GM10248 (cell line): ENCODE measurements at places on chromosomes 11 and 22.

- no peak for DNase-seq
Measured at GRCh38 chr11:83471831-83472727, 185.9 kb upstream of the CCDC90B start.

- DNase-seq: no peak
Measured at GRCh38 chr11:45577752-45578151, 87.7 kb downstream of the CHST1 start.

GRCh38 chr22:30602049-30602448, 4.9 kb upstream of the TCN2 start:
- no peak for DNase-seq

DNA sequence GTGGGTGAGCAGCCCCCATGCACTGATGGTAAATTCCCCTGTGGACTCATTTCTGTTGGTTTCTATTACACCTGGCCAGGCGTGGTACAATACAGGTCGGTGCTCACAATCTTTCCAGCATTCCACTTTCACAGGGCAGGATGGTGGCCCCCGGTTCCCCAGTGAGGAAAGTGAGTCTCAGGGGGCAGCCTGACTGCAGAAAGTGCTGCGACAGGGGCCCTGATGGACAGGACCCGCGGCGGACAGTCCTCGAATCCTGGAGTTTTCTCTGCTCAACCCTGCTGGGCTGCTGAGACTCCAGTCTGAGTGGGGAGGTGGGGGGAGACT, 3.1 kb upstream of the PGGHG start:
- no peak for DNase-seq

DNA sequence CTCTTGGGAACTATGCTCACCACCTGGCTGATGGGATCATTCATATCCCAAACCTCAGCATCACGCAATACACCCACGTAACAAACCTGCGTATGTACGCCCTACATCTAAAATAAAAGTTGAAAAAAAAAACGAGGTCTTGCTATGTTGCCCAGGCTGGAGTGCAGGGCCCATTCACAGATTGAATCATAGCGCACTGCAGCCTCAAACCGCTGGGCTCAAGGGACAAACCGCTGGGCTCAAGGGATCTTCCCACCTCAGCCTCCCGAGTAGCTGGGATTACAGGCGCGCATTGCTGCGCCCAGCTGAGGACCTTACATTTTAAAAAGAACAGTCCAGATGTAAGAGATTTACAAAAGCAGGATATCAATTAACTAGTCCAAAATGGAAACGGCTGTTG, 41.9 kb upstream of the EMID1 start:
- DNase-seq: no peak

GRCh38 chr11:37406651-37407050, 808.6 kb upstream of the RAG2 start:
- no peak for DNase-seq

DNA sequence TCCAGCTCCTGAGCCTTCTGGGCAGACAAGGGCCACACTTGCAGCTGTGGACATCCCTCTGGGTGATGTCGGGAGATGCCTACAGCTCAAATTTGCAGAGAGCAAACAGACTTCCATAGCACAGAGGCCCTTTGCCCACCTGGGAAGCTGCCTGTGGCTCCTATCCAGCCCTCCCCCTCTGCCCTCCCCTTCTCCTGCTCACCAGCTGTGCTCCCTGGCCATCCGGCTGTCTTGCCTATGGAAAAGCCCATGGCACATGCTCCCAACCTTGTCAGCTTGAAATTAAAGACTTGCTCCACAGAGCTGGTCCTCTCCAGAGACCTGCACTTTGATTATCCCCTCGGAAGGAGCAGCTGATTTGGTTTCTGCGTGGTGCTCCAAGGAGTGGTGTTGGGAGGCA, 118.9 kb upstream of the NECTIN1 start:
- DNase-seq: no peak

GRCh38 chr11:13620063-13620462, 48.4 kb upstream of the FAR1 start:
- DNase-seq: no peak

DNA sequence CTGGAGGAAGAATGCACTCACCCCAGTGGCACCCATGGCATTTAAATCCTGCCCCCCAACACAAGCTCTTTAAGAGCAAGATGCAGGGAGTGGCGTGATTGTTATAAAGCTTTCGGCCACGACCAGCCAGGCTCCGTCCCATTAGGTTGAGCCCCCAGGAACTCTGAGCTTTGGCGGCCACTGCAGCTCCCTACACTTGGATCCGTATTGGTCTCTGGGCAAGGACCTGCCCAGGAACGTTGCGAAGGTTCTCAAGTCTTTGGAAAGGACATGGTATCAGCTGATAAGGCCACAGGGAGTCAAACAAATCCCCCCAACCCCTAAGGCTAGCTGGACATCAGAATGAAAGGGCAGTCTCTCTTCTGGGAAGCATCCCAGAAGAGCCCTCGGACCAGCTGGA, 9.3 kb upstream of the VPS37C start:
- DNase-seq: no peak

GRCh38 chr22:44352378-44353035, 39.8 kb upstream of the SHISAL1 start:
- DNase-seq: no peak

GRCh38 chr11:96472085-96472484, 82.3 kb downstream of the JRKL start:
- peak; percentile 25 for DNase-seq

GRCh38 chr22:42365111-42365865, 66.9 kb downstream of the NFAM1 start:
- DNase-seq: no peak

DNA sequence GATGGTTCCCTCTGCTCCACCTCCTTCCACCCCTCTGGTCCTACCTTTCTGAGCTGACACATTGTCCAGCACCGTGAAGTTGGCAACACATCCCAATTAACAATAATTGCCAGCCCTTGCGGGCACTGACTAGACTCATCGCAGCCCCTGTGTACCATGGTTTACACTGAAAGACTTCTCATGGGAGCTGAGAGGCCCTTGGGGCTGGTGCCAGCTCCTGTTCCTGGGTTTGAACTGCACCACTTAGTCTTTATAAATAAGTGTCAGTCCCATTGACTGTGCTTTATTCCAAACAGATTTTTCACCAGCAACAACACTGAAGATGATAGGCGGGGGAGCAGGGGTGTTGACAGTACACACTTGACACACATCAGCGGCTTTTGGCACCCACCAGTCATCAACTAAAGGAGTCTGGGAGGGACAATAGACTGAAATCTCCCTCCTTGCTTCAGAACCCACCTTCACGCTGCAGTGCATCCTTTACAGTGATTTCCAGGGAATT, 447.3 kb downstream of the NTM start:
- DNase-seq: no peak

DNA sequence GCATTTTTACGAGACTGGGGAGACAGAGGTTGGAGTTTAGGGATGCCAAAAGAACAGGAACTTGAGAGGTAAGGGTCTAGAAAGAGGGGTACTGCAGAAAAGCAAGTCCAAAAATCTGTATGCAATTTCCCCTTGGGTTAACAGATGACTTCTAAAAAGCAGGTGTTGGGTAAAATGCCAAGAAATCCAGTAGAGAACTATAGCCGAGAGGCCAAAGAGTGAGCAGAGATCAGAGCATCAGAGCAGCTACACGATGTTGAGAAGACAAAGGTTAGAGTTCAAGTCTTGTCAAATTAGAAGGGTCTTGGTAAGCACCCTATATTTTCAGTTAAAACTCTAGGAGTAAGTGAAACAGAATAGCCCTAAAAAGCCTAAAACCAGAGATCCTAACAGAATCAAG, 145.2 kb downstream of the FCHSD2 start:
- no peak for DNase-seq

DNA sequence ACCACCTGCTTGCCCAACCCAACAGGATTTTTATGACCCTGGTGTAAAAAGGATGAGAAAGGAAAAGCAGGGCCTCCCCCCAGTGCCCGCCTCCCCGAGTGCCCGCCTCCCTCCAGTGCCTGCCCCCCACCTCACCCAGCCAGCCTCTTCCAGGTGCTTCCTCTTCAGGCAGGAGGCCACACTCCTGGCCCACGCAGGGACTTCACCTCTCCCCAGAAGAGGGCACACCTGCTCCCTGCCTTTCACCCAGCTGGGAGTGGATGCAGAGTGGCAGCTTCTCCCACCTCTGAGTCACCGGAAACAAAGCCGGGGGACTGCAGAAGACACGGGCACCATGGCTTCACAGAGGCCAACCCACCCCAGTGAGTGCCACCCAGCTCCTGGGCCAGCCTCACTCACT, 16.1 kb downstream of the CPT1A start:
- no peak for DNase-seq

GRCh38 chr11:12930850-12931249, 78.3 kb upstream of the RASSF10 start:
- no peak for DNase-seq

GRCh38 chr11:65243797-65244196, 18.0 kb upstream of the POLA2 start:
- DNase-seq: no peak

- no peak for DNase-seq
Measured at GRCh38 chr11:84313830-84314359, 1027.7 kb upstream of the CCDC90B start.

- no peak for DNase-seq
Measured at GRCh38 chr11:86795511-86795910, 4.8 kb upstream of the PRSS23 start.

DNA sequence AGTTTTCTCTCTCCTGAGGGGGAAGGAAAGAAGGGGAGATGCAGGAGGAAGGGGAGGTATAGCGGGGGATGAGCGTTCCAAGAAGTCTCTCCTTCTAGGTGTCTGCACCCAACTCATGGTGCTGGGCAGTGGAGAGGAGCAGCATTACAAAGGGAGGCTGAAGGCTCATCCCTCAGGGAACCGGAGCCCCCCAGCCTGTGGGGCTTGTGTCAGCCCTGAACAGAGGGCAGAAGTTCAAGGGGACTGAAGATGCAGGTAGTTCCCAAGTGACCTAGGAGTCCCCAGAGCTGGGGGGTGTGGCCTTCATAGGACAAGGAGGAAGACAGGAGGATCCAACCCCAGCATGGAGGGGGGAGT, 1.8 kb downstream of the C11orf68 start:
- DNase-seq: no peak

- DNase-seq: no peak
Measured at GRCh38 chr11:47337229-47337924, 15.1 kb downstream of the MYBPC3 start.

- no peak for DNase-seq
Measured at GRCh38 chr11:831118-831864, 1.5 kb upstream of the CD151 start.

- no peak for DNase-seq
Measured at GRCh38 chr11:61707574-61707973, 27.4 kb downstream of the DAGLA start.

DNA sequence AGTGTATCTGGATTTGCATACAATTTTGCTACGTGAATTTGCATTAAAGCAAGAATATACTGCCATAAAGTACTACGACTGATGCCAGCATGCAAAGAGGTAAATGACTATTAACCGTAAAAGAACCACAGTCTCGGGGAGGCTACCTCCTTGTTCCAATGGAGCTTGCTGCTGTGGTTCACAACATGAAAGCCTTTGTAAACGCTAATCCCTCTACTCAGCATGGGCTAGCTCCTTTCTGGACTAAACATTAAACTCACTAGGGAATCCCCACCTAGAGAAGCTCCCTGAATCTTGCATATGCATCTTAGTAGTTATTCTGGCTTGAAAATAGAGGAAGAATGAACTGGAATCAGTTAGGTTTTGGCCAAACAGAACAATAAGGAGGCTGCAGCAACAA, 60.5 kb upstream of the ARHGAP32 start:
- no peak for DNase-seq

DNA sequence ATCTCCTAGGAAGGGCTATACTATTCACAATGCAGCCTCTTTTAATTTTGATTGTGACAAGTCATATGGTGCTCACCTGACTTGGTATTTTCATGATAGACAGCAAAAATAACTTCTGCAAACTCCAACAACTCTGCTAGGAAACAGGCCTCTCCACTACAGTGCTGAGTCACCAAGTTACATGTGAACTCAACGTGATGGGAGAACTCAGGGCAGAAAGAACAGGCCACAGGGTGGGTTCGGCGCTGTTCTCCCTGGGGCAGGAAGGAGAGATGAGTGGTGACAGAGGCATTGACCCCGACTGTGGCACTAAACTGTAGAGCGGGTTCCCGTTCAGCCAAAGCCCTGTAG, 76.6 kb upstream of the UCP3 start:
- no peak for DNase-seq

GRCh38 chr22:42695294-42695693, 25.4 kb downstream of the A4GALT start:
- no peak for DNase-seq

DNA sequence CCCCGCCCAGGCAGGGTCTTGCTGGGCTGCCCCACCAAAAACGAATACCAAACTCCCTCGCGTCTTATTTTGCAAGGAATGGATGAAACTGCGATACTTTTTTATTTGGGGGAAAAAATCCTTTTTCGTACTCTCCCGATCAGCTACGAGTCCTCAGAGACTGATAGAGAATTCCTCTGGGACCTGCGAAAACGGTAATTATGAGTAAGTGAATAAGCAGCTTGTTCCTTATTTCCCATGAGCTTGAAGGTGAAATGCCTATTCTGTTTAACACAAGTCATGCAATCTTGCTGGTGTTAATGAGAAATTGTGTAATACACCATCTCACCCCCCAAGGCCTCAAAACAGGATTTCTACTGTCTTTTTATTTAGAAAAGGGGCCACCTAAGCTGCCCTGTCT, 5.5 kb downstream of the GRK3 start:
- DNase-seq: no peak

- no peak for DNase-seq
Measured at GRCh38 chr11:10118865-10119264, 175.2 kb downstream of the SBF2 start.

GRCh38 chr22:24391836-24392217, 35.6 kb upstream of the ADORA2A start:
- no peak for DNase-seq

- no peak for DNase-seq
Measured at GRCh38 chr11:123129920-123130319, 65.1 kb downstream of the CLMP start.

DNA sequence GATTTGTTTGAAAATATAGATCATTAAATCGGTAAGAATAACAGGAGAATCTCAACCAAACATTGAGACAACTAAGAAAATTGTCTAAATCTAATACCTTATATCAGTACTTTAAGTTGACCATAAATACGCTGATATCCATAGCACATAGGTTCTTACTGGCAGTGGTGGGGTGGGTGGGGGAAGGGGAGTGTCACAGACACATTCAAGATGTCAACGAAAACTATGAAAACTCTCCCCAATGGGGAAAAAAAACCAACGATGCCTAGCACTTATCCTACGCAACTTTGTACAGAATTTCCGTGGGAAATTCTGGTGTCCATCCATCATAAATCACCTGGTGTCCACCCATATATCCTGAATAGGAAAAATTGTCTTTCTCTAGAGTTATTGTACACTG, 6.2 kb downstream of the GRAP2 start:
- DNase-seq: no peak

- DNase-seq: no peak
Measured at GRCh38 chr22:17914474-17914873, 109.9 kb downstream of the MICAL3 start.

GRCh38 chr11:2563213-2564007, 118.6 kb downstream of the KCNQ1 start:
- DNase-seq: no peak
